Heart right ventricle (tissue), 16 donors: ENCODE measurements at places on chromosomes 2 and 18. TPM values are rescaled to one million over a fixed set of nuclear protein-coding genes. Genes with fewer than 3 reads are reported as not detected.

Gene MIB1
- total RNA-seq, result 26.8 TPM

Gene DLGAP1
- 0.42 TPM for total RNA-seq

Gene C2orf78
- not detected for total RNA-seq

Gene SKOR2
- total RNA-seq, result not detected

Gene CFC1
- total RNA-seq, result not detected

Gene IL36B
- total RNA-seq, result not detected

Gene GALNT14
- total RNA-seq, result 0.46 TPM

Gene CGREF1
- 0.69 TPM for total RNA-seq

Gene PARD3B
- total RNA-seq, result 10.0 TPM

Gene SLC4A3
- 579 TPM for total RNA-seq

Gene INO80D
- total RNA-seq, result 14.9 TPM

Gene CWC22
- 9.8 TPM for total RNA-seq

Gene C2orf72
- not detected for total RNA-seq

Gene ABCB11
- total RNA-seq, result not detected

Gene MOGAT1
- total RNA-seq, result 0.64 TPM

DNA sequence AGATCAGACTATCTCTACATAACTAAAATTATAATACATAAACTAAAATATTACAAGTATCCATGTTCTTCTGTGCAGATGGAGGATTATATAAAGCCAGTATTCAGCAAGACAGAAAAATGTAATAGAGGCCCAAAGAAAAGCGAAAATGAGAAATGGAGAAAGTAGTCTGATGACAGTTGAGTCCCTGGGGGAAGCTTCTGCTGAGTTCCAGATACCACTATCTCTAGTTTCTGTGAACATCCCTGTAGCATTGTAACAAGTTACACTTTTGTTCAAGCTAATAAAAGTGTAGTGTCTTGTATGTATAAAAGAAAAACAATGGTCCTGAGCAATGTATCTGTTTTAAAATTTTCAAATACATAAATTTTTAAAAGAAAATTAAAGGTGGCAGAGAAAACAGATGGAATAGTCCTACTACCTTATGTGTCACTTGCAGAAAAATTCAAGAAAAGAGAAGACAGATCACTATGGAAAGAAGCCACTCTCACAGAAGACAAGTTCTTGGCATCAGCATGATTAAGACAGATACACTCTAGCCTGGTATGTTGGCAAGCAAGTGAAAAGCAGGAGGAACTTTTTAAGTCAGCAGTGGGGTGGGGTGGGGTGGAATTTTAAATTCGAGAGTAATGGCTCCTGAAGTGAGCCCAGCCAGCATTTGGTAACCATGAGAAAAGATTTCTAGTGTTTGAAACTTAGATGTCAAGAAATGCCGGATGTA is 541.9 kb downstream of the LRRTM4 start:
- DNase-seq, result no peak

GRCh38 chr18:47247416-47248114 is 3.9 kb downstream of the SKOR2 start:
- DNase-seq, result no peak

DNA sequence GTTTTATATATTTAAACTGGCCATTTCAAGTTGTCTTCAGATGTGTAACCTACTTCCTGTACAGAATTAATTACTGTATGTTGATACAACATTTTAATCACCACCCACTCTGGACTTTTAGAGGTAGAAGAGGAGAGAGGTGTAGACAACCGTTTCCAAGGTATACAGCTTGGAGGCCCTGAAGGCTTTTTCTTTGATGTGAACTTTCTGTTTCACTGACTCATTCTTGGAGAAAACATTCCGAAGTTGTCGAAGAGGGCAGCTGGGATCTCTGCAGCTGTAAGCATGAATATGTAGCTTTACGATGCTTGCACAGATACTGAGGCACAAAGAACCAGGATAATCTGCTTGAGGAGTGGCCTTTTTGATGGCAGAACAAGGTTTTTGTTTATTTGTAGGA is 137.0 kb downstream of the NCKAP5 start:
- DNase-seq, result no peak

GRCh38 chr2:118049816-118050140 is 35.9 kb upstream of the CCDC93 start:
- DNase-seq, result no peak

DNA sequence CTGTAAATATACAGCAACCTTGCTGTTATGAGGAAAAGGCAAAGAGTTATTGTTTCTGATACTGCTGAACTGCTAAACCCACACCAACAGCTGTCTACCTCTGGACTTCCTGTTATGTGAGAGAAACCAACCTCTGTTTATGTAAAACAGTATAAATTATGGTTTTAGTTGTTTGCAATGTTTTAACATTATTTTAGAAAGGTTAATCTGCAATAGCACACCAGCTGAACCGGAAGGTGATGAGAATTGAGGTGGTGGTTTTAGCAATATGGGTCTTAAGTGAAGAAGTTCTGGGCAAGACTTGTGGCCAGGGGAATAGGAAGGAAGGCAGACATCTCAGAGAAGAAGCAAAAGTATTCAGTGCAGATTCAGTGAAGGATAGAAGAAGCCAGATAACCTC is 237.8 kb downstream of the PLCL1 start:
- DNase-seq, result no peak

DNA sequence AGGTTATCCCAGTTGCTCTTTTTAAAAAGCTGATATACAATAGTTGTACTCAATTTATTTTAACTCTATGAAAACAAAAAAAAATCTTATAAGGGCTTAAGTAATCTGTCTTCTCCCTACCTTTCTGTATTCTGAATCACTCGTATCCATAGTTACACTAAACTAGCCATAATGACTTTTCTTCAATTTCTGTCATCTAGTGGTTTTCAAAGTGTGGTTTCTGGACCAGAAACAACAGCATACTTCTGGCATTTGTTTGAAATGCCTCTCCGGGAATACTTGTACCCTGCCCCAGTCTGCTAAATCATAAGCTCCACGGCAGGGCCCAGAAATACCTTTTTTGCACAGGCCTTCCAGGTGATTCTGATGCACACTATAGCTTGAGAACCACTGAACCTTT is 253.6 kb downstream of the LRRTM4 start:
- DNase-seq, result no peak

DNA sequence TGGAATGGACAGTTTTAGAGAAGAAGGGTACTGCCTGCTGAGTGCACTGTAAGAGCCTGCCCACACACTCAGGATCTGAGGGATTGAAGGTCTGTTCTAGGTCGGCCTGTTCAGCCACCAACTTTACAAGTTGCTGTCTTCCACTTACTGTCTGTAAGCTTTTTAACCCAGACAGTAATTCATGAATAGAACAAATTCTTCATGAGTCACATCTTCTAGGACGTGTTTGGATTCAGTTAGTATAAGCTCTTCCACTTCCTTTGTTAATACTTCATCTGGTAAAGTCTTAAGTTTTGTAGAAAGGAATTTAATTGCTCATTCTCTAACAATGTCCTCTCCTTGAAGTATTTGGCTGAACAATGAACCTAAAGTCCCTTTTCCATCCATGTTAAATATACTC is 74.6 kb downstream of the PDE11A start:
- DNase-seq, result no peak

DNA sequence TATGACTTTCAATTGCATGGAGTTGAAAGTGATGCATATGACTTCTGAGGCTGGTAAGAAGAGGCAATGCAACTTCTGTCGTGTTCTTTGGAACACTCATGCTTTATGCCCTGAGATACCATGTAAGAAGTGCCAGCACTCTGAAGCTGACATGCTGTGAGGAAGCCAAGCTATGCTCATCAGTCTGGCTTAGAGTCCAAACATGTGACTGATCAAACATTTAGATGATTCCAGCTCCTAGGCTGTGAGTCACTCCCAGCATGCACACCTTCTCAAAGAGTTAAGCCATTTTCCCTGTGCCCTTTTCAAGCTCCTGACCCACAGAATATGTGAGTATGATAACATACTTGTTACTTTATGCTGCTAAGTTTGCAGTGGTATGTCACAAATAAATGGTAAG is 15.8 kb upstream of the VRK2 start:
- DNase-seq, result no peak

- DNase-seq, result no peak
Measured at GRCh38 chr2:109436610-109437225, 177.0 kb downstream of the SEPTIN10 start.

- DNase-seq, result no peak
Measured at GRCh38 chr2:141207036-141207385, 923.8 kb downstream of the LRP1B start.

GRCh38 chr2:209322041-209322440 is 101.8 kb upstream of the MAP2 start:
- DNase-seq, result no peak

- DNase-seq, result no peak
Measured at GRCh38 chr2:71538241-71538640, 84.9 kb downstream of the DYSF start.

GRCh38 chr2:117943013-117943672 is 70.7 kb downstream of the CCDC93 start:
- no peak for DNase-seq

DNA sequence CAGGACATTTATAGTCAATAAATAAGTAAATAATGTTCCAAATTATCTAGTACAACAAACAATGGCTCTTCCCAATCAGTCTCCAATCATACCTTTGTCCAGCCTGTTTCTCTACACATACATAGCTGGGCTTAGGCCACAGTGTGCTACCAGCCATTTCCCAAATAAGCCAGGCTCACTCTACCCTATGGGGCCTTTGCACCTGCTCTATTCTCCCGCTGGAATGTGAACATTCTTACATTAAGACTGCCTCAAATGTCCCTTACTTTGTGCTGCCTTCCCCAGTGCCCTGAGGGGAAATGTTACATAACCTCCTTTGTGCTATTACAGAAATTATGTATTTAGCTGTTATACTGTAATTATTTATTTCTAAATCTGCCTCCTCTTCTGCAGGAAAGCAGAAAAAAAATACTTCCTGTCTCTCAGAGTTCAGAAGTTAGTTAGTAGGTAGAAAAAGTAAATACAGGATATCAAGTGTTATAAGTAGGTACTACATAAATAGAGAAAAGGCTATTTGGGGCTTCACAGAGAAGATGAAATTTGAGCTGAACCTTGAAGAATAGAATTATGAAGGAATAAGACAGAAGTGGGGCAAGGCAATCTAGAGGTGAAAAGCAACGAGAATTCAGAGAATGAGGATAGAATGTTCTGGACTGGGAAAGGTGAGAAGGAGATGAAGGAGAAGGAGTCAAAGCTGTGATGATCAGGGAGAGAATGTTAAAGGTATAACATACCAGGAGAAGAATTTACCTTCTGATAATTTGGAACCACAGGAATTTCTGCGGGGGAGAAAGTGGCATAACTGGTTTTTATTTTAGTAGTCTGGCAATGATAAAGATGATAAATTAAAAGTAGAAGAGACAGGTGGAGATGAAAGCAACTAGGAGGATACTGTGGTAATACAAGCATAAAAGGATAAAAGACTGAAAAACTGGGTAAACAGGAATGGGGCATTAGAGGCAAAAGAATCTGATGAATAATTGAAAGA is 37.0 kb downstream of the ROCK1 start:
- DNase-seq, result no peak

DNA sequence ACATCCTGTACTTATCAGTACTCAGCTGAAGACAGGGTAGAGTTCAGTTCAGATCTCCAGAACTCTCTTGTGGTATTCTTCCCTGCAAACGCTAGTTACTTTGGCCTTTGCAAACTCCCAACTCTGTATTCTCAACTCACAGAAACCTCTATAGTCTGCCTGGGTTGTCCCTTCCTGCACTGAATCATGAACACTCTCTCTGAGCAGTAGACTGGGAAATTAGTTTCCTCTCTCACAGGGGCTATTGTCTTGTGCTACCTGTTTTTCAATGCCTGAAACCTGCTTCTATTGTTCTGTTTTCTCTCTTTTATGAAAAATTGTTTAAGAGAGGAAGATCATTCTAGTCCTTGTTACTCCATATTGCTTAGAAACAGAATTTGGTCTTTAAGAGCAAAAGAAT is 134.7 kb downstream of the VIT start:
- no peak for DNase-seq

GRCh38 chr2:236363711-236364277 is 99.6 kb upstream of the ASB18 start:
- DNase-seq, result no peak

DNA sequence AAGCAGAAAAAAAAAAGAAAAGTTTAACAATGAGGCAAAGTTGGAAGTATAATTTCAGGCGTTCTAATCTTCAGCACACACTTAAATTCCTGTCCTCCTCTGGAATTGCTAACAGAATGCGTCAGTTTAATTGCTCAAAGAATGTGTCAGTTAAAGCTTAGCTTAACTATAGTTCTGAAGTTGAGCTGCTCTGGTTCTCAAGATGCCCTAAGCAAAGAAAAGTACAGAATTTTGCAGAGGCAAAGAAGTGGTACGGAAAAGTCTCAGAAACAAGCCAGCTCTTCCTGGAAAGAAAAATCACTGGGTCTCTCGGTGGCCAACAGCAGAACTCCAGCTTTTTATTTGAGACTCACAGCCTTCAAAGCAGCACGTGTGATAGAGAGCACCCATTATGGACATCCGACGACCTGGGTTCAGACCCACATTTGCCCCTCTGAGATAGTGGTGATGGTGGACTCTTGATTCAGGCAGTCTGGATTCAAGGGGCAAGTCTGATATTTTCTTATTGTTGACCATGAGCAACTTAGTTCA is 22.2 kb upstream of the MYO3B start:
- no peak for DNase-seq

GRCh38 chr2:174442546-174443510 is 44.0 kb downstream of the GPR155 start:
- no peak for DNase-seq

- no peak for DNase-seq
Measured at GRCh38 chr2:187134306-187134705, 285.3 kb upstream of the ZSWIM2 start.

DNA sequence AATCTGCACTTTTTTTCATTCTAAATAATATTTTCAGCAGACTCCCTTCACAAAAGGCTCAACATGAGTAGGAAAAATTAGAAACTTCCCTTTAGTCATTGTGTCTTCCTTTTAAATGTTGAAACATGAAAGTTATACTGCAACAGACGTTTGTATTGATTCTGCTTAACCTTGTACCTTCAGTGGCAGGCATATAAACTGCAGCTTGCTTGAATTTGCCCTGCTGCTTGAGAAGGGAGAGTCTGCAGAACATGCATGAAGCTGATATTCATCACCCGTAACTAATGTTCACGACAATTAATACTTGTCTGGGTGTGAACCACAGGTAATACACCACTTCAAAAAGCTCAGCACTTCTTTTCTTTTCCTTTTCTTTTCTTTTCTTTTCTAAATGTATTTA is 294.7 kb upstream of the LRP1B start:
- no peak for DNase-seq

DNA sequence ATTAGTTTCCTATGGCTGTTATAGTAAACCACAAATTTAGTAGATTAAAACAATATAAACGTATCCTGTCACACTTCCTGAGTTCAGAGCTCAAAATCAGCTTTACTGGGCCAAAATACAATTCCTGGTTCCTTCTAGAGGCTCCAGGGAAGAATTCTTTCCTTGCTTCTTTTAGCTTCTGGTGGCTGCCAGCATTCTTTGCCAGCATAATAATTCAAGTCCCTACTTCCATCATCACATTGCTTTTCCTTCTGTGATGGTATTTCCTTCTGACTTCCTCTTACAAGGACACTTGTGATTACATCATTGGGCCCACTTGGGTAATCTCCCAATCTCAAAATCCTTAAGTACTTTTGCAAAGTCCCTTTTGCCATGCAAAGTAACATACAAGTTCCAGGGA is 40.6 kb downstream of the MOB4 start:
- no peak for DNase-seq

- DNase-seq, result no peak
Measured at GRCh38 chr18:50170004-50170403, 24.9 kb downstream of the MYO5B start.

GRCh38 chr18:73807551-73808192 is 340.0 kb downstream of the FBXO15 start:
- no peak for DNase-seq

- DNase-seq, result no peak
Measured at GRCh38 chr2:238207006-238207405, 3.5 kb upstream of the ILKAP start.
